Stimulated activated CD8-positive, alpha-beta memory T cell treated with anti-CD3 and anti-CD28 coated beads, Interleukin-4, amount 100 ng/mL, for 4 hours (primary cell): ENCODE measurements at places on chromosomes 11 and 22.

GRCh38 chr11:72971192-72971967 is 157.2 kb downstream of the ATG16L2 start:
- no peak for DNase-seq

DNA sequence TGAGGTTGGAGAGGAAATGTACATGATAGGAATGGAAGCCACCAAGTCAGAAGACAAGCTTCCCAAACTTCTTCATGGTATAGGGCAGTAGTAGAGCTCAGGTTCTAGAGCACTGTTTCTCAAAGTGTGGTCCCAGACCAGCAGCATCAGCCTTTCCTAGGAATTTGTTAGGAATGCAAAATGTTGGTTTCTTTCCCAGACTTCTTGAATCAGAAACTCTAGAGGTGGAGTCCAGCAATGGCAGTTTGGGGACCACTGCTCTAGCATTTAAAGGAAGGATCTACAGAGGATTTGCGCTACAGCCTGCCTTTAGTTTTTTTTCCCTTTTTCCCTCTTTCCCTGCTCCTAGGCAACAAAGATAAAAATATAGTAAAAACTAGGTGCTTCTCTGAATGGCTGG is 17.0 kb upstream of the MMP12 start:
- DNase-seq, result no peak

DNA sequence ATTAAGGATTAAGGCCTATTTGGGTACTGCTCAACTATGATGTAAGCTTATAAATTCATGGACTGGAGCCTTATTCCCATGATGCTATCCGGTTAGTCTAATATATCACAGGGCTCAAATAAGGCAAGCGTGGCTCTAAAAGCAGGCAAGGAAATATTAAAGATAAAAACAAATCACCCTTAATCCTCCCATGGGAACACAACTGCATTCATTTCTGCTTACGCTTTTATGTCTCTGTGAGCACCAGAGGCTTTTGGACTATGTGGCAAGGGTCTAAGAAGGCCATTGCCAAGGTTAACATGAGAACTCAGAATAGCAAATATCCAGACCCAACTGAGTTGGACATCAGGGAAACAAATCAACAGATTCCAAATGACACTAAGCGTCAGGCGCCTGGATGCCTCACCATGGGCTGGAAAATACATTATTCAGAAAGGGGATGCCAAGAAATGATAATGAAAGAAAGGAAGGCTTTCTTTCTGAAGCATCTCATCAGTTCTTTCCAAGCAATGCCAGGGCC is 138.1 kb downstream of the SLC1A2 start:
- no peak for DNase-seq

DNA sequence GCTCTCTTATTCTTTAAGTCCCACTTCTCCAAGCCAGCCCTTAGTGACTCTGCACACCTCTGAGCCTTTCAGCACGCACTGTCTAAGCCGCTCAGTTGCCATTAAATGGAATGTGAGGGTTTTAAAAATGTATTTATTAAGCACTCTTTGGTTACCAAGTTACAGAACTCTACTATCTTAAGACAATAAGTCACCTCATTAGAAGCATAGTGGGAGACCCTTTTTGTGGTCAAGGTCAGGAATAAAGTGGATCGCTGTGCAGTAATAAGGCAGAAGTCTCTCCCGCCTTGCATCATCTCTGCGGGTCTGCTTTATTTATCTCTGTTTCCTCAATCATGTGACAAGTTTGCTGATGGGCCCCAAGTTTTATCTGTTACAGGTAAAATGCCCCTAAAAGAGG is 11.9 kb downstream of the SLC25A18 start:
- no peak for DNase-seq

DNA sequence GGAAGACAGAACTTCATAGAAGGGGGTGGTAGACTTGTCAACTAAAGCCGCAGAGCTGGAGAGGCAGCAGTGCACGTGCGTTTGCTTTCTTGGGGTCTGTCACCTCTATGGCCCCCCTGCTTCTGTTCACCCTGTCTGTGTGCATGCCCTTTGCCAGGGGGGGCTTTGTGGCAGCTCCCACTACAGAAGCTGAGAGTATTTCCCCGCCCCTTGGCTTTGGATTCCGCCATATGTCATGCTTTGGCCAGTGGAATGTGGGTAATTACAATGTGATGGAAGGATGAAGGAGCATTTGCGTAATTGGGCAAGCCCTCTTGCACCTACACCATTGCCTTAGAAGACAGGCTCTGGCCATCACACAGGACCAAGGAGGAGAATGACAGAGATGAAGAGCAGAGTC is 153.0 kb downstream of the MPPED1 start:
- no peak for DNase-seq

GRCh38 chr11:96311120-96311568 is 31.9 kb downstream of the MAML2 start:
- DNase-seq, result no peak

DNA sequence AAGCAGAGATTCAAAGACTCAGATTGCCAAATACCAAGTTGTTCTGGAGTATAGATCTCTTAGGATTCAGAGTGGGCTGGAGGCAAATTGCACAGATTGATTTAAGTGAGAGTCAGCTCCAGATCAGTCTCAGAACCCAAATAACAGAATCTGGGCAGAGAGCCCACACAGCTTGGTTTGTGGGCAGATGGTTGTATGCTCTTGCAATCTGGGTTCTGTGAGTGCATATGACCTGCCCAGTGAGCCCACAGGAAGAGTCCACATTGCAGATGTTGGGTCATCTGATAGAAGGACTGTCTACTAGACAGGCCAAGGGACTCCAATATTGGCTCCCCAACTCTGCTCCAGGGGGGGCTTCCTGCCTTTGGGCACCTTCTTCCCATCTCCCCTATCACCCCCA is 65.9 kb downstream of the ADAMTS15 start:
- DNase-seq, result no peak

- peak; percentile 32 for DNase-seq
Observed at GRCh38 chr11:12331239-12331874, 46.0 kb upstream of the PARVA start.

- peak; percentile 76 for DNase-seq
Observed at GRCh38 chr22:42615092-42615859, 593 bp upstream of the POLDIP3 start.

DNA sequence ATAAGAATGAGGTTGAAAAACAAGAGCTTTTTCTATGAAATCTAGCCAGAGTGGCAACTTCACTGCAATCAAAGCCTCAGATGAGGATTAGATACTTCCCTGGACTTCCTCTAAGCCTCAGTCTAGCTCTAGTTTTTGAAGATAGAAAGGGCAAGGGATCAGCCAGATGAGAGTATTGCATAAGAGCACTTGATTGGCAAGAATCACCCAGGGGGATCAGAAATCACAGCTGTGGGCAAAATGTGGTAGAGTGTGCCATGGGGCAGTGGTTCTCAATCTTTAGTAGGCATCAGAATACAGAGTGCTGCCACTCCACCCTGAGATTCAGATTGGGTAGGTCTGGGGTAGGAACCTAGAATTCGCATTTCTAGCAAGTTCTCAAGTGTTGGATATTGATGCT is 82.4 kb downstream of the EXT2 start:
- no peak for DNase-seq

GRCh38 chr11:117279711-117280376 is 11.3 kb upstream of the BACE1-AS start:
- no peak for DNase-seq

GRCh38 chr11:75896843-75897419 is 81.9 kb downstream of the UVRAG start:
- no peak for DNase-seq

- peak; percentile 18 for DNase-seq
Observed at GRCh38 chr22:37604875-37605274, 3.8 kb upstream of the GGA1 start.

DNA sequence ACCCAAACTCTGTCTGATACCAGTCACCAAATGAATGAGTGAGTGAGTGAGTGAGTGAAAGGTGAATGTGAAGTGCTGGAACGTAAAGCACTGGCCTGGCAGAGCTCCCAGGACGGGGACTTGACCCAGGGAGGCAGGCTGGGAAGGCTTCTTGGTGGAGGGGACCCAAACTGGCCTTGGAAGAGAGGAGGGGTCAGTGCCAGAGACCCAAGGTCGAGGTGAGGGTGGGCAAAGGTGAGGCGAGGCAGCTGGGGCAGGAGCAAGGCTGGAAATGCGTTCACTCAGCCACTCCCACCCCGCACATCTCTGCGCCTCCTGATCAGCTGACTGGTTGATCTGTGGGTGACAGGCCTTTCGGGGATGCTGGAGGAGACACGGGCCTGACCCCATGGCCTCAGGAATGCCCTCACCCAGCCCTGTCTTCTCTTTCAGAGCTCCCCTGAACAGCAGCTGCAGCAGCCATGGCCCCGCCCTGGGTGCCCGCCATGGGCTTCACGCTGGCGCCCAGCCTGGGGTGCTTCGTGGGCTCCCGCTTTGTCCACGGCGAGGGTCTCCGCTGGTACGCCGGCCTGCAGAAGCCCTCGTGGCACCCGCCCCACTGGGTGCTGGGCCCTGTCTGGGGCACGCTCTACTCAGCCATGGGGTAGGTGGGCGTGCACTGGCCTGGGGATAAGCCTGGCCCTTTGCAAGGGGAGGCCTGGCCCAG is 7.6 kb downstream of the TSPO start:
- no peak for DNase-seq

DNA sequence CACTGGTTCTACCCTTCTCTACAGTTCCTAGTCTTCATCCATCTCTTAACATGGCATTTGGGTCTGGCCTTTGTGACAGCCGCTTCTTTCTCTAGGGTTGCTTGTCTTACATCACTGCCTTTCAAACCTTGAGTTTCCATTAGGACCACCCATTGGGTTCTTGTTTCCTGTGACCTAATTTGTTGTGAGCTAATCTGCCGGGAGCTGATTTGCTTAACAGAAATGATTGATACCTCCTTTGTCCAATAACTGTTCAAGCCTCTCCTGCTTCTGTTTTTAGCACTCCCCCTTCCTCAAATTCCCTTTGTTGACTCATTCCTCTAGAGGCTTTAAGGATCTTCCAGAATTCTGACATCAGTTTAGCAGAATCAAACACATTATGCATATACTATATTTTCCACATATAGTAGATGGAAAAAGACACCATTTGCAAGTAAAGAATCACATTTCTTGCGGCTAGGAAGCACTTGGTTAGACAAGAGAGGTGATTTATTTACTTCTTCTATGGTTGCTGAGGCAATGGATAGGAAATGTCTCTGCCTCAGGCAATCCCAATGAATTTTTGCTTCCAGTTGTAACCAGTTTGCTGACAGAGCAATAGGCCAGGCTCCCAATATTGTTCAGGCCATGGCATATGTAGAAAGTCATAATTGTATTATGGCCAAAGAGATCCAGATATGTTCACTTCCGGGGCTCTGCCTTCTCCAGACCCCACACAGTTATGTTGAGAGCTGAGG is 130.7 kb downstream of the SNX19 start:
- no peak for DNase-seq

DNA sequence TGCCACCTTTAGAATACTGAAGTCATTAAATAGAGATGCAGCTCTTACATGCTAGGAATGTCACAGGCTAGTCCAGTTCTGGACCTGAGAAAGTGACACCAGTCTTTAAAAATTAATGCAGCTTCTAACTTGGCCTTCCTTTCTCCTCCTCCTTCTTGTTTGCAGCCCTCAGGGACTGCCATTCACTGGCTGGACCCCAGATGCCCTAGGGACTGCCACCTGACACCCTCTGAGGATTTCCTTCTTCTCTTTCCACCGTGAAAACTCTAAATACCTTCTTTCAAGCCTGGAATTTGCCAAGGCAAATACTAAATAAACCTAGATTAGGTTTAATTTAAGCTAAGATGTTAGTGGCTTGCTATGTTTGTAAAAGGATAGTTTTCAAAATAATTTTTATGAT is 78.4 kb downstream of the MUC15 start:
- no peak for DNase-seq

GRCh38 chr11:121741761-121742361 is 289.1 kb upstream of the SORL1-AS1 start:
- DNase-seq, result no peak

DNA sequence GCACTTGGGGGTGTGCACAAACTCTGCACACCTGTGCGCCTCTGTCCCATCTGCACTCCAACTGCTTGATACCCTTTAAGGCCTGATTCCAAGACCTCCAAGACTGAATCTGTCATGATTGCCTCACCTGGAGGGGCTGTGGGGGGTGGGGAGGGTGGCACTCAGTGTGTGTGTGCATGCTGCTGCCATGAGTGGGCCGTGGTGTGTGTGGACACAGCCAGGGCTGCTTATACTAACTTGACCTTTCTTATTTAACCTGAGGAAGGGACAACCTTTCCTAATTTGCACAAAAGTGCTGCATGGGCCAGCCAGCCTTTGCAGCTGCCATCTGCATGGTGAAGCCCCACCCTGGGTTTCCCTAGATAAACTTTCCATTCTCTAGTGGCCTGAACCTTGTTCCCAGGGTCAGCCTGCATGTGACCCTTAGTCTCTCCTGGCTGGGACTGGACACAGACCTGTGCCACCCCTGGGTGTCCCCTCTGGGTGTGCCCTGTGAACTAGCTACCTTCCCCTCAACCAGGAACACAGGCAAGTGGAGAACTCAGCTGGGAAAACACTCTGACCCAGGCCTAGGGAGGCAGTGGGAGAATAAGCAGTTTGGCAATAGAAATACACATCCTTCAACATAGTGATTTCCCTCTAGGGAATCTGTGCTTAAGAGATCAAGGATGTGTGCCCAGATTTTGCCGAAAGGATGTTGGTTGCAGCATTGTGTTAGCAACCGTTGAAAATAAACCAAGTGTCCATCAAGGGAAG is 45.4 kb upstream of the DKK3 start:
- DNase-seq, result no peak

DNA sequence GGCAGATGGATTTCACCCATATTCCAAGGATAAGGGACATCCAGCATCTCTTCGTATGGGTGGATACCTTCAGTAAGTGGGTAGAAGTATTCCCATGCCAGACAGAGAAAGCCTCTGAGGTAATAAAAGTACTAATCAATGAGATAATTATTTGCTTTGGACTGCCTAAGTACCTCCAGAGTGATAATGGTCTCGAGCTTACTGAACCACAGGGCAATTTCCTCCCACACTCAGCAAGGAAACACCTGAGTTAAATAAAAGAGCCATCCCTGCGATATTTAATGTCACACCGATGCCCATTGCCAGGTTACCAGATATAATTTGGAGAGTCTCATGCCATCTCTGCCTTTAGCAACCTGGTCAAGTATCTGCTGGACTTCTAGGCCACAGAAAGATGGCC is 70.6 kb upstream of the MPEG1 start:
- no peak for DNase-seq

- DNase-seq, result no peak
Observed at GRCh38 chr11:26953770-26954392, 40.0 kb upstream of the FIBIN start.

GRCh38 chr11:42161886-42162285 is 702.4 kb upstream of the LRRC4C start:
- DNase-seq, result no peak

- DNase-seq, result no peak
Observed at GRCh38 chr22:38843201-38843656, 599 bp downstream of the NPTXR start.

DNA sequence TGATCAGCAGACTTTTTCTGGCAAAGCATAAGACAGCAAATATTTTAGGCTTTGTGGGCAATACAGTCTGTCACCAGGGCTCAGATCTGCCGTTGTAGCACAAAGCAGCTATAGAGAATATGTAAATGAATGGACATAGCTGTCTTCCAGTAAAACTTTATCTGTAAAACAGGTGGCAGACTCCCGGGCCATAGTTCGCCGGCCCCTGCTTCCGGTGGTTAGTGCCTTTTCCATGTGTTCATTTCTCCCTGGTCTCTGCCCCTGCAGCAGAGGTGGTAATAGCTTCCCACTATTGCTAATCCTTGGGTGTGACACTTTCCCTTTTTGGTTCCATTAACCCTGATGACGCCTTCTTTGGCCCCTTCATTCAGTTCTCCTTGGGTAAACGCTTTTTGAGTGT is 93.7 kb upstream of the LDLRAD3 start:
- DNase-seq, result no peak

GRCh38 chr11:73423506-73423905 is 47.3 kb downstream of the RELT start:
- no peak for DNase-seq
